ENCODE measurements at places on chromosomes 1 and 21.

DNA sequence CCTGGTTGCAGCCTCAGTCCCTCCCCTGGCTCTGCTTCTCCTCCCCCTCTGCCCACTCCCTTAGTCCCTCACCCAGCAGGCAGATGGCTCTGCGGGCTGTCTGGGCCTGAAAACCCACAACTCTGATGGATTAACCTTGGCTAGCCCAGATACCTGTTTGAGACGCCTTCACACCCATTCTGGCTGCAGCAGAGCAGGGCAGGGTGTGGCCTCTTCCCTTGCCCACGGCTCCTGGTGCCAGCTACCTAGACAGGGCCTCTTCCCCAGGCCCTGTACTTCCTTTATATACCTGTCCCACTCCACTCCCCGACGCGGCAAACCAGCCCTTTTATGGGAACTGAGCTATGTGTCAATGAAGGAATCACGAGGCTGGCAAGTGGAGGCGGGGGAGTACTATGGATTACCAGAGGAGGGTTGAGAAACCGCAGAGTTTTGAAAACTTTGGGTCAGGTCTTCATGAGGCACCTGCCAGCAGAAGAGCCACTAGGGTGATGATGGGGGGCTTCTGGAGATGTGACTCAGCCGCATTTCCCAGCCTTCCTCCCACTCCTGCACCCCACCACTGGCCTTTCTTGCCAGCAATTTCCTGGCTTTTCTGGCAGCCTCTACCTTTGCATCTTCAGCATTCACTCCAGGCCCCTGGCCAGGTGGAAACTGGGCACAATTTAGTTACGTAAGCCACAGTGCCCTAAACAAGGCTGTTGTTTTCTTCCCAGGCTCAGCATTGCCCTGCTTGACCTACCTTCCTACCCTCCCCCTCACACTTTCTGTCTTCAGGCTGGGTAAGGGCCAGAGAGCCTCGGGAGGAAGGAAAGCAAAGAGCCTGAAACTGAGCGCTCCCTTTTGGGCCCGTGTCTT, at the start of gene CHI3L1:
Gene CHI3L1 (minus strand): TSS at position 259 of the 858 bp plus-strand sequence. CDS start 81 bp downstream, at position 178.
- DNase-seq = no peak

- no peak for DNase-seq
Observed at GRCh38 chr1:178954325-178954690, 71.4 kb upstream of the FAM20B start.

- DNase-seq = no peak
Observed at GRCh38 chr1:196380316-196380715, 227.9 kb downstream of the KCNT2 start.

GRCh38 chr1:94154989-94155388, 34.0 kb upstream of the ABCA4 start:
- DNase-seq = no peak

- no peak for DNase-seq
Observed at GRCh38 chr1:8698012-8698630, 119.3 kb downstream of the RERE start.

- no peak for DNase-seq
Observed at GRCh38 chr1:229217716-229218115, 53.2 kb upstream of the RAB4A start.

DNA sequence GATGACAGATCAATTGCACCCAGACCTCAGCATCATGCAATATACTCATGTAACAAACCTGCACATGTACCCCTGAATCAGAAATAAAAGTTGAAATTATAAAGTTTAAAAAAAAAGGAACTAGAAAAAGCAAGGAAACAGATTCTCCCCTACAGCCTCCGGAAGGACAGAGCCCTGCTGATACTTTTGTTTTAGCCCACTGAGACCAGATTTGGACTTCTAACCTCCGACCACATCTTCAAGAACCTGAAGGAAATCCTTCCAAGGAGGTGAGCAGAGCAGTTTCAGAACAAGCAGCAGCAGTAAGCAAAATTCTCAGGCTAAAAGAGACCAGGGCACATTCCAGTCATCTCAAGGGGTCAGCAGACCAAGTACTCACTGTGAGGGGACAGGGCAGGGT, 54.5 kb downstream of the TM2D1 start:
- DNase-seq = no peak

Measured in activated CD4-positive, alpha-beta T cell treated with anti-CD3 and anti-CD28 coated beads for 24 hours (primary cell).